ENCODE measurements at places on chromosomes 2 and 18. TPM values are rescaled to one million over a fixed set of nuclear protein-coding genes. Genes with fewer than 3 reads are reported as not detected.

DNA sequence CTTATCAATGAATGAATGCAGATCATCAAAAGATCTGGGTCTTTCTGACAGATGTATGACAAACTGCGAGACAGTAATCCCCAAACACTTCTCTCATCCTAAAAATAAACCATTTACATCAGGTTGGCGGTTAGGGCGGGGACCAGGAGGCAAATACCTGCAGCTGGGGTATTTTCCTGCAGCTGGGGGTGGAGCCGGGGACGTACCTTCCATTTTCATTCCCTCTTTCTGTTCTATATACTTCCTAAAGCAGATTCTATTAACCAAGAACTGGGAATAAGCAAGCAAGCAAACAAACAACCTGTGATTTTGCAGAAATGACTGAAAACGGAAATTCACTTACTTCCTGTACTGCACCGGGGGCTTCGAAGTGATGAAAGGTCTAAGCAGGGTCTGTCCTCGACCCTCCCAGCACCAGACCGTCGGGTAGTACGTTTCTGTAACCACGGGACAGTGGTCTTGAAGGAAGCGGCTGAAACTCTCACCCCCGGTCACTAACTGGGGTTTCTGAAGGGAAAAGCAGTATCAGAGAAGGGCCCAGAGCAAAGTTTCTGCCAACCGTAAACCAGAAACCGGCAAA lies 1.2 kb downstream of the ABHD3 start:
- no peaks in the 10 kb centered on the region for H3K36me3 ChIP-seq
- H3K27ac ChIP-seq, result peak overlapping the region; percentile 57
- peak overlapping the region; percentile 84 for H3K4me3 ChIP-seq
- DNase-seq, result no peak
- H3K4me1 ChIP-seq, result peaks cover 7% of the 10 kb centered on the region

- DNase-seq, result no peak
- no peaks in the 10 kb centered on the region for H3K4me1 ChIP-seq
- H3K27me3 ChIP-seq, result no peaks in the 10 kb centered on the region
- no peak overlapping the region for H3K27ac ChIP-seq
Observed at GRCh38 chr2:186780701-186781316, 68.2 kb downstream of the ZSWIM2 start.

GRCh38 chr2:29923110-29923721 lies 1.8 kb upstream of the ALK start:
- H3K4me1 ChIP-seq, result no peaks in the 10 kb centered on the region
- H3K27ac ChIP-seq, result no peak overlapping the region
- peak; percentile 86 for DNase-seq
- no peak overlapping the region for H3K4me3 ChIP-seq
- H3K36me3 ChIP-seq, result no peaks in the 10 kb centered on the region

- no peaks in the 10 kb centered on the region for H3K27me3 ChIP-seq
- H3K4me3 ChIP-seq, result no peak overlapping the region
- H3K36me3 ChIP-seq, result peaks cover 9% of the 10 kb centered on the region
- peak; percentile 79 for DNase-seq
Observed at GRCh38 chr2:219619235-219619634, 8.2 kb upstream of the SLC4A3 start.

DNA sequence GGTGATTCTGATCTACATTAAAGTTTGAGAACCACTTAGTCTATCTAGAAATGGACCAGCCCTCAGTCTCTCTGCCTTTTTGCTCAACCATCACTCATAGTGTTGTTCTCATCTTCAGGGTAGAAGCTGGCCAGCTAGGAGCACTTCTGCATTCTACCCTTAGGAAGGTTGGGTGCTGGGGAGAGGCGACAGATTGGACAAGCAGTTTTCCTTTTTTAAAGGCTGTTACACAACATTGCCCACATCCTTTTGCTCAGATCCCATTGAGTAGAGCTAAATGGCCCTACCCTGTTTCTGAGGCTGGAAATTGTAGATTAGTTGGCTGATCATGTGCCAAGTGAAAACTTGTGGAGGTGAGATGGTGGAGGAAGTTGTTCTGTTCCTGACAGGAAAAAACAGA lies 35.6 kb downstream of the OSBPL6 start:
- no peak overlapping the region for H3K4me3 ChIP-seq
- no peak for DNase-seq
- no peak overlapping the region for H3K27ac ChIP-seq
- H3K4me1 ChIP-seq, result peaks cover 12% of the 10 kb centered on the region

GRCh38 chr2:206859330-206859739 lies 80.0 kb upstream of the CPO start:
- H3K4me1 ChIP-seq, result peaks cover 13% of the 10 kb centered on the region
- H3K27me3 ChIP-seq, result no peaks in the 10 kb centered on the region
- H3K36me3 ChIP-seq, result no peaks in the 10 kb centered on the region
- DNase-seq, result peak; percentile 73
- no peak overlapping the region for H3K27ac ChIP-seq

DNA sequence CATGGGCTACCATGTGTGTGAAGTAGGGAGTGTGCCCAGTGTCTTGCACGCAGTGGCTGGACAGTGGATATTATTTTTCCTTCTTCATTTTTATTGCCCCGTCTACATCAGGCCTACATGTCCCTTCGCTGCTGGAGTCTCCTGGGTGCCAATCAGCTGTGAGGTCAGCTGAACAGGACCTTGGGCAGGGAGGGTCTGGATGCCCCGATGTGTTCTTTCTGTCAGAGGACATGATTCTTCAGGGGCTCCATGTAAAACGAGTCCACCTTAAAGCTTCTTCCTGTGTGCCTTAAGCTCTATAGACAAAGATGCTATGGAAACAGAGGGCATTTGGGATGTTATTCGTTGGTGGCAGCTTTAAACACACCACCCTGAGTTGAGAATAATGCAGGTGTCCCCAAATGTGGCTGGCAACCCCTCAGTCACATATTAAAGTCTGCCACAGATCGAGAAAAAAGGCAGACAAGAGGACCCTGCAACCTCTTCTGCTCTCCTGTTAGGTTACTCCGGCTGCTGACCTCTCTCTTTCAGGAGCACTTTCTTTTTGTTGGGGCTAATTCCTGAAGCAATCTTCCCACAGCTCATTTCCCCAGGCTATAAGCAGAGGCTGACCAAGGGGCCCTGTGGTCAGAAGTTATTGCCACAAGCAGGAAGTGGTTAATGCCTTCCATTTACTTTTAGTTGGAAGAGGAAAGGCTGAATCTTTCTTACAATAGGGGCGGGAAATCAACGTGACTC lies 20.0 kb downstream of the GREB1 start:
- no peak for DNase-seq
- H3K4me1 ChIP-seq, result no peaks in the 10 kb centered on the region
- H3K27ac ChIP-seq, result no peak overlapping the region
- peaks cover 57% of the 10 kb centered on the region for H3K27me3 ChIP-seq
- H3K4me3 ChIP-seq, result no peak overlapping the region
- H3K36me3 ChIP-seq, result no peaks in the 10 kb centered on the region

- H3K36me3 ChIP-seq, result peaks cover 2% of the 10 kb centered on the region
- H3K4me1 ChIP-seq, result peaks cover 19% of the 10 kb centered on the region
- no peaks in the 10 kb centered on the region for H3K27me3 ChIP-seq
- H3K4me3 ChIP-seq, result no peak overlapping the region
- peak overlapping the region; percentile 43 for H3K27ac ChIP-seq
- peak; percentile 79 for DNase-seq
Observed at GRCh38 chr2:120802867-120803484, 67.3 kb downstream of the GLI2 start.

GRCh38 chr2:152600697-152601096 lies 116.6 kb downstream of the PRPF40A start:
- H3K27ac ChIP-seq, result no peak overlapping the region
- no peak overlapping the region for H3K4me3 ChIP-seq
- H3K27me3 ChIP-seq, result no peaks in the 10 kb centered on the region
- H3K36me3 ChIP-seq, result no peaks in the 10 kb centered on the region
- H3K4me1 ChIP-seq, result peaks cover 5% of the 10 kb centered on the region

Gene AKAIN1
- not detected for total RNA-seq

Gene ZNF385B
- 1.1 TPM for total RNA-seq

Gene CCDC148
- 1.8 TPM for total RNA-seq

Gene TMEM87B
- total RNA-seq, result 38.9 TPM

Gene TACR1
- 0.29 TPM for total RNA-seq

Gene LCT
- under 0.01 TPM for total RNA-seq

Measured in osteoblast (primary cell).